Heart left ventricle (tissue), 16 donors: ENCODE measurements at places on chromosomes 3 and 15.

GRCh38 chr3:73727117-73727821 is 102.5 kb upstream of the PDZRN3 start:
- no peak overlapping the region for H3K27ac ChIP-seq
- DNase-seq = no peak
- no peaks in the 10 kb centered on the region for H3K4me1 ChIP-seq
- H3K36me3 ChIP-seq = no peaks in the 10 kb centered on the region
- no peak overlapping the region for H3K4me3 ChIP-seq

DNA sequence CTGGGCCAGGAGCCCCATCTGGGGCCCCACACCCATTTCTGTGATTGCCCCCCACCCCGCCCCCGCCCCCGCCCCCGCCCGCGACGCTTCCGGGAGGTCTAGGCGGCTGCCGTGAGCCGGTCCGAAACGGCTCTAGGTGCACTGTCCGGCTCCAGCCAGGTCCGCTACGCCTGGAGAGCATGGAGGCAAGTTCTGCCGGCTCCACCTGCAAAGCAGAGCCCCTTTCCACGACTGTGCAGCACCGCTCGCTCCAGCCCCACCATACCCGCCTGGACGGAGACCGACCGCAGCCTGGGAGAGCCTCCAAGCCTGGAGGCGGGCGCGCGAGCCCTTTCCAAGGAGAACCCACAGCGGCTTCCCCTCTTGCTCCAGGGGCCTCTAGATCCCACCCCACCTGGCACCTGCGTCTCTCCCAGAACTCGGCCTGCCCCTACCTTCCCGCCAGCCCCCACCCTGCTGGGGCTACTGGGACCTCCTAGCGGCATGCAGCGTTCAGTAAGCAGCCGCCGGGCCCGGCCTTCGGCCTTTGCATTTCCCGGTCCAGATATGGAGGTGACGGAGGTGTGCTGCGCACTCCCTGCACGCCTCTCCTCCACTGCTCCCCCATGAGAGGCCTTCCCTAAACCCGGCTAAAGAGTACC is 66.2 kb downstream of the KLF13 start:
- no peaks in the 10 kb centered on the region for H3K36me3 ChIP-seq
- no peaks in the 10 kb centered on the region for H3K27me3 ChIP-seq
- peak overlapping the region; percentile 92 for H3K27ac ChIP-seq
- no peak for DNase-seq

DNA sequence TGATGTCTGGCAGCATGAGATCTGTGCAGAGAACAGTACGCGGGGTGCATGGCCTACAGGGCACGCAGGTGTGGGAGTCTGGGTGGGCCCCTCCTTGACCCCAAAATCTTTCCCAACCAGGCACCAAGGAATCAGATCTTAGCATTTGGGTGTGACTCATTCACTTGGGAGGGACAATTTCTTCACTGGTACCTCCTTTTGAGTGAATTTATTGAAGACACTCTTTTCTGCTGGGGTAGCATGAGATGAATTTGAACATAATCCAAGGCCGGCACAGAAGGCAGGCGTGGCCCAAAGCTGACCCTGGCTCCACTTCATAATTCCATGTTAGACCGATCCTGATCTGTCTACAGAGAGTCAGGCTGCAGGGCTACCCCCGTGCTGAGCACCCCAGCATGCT is 30.6 kb upstream of the CDV3 start:
- no peaks in the 10 kb centered on the region for H3K27me3 ChIP-seq
- peaks cover 19% of the 10 kb centered on the region for H3K4me1 ChIP-seq
- H3K36me3 ChIP-seq = no peaks in the 10 kb centered on the region
- DNase-seq = no peak
- H3K4me3 ChIP-seq = no peak overlapping the region
- H3K27ac ChIP-seq = no peak overlapping the region

- H3K36me3 ChIP-seq = no peaks in the 10 kb centered on the region
- DNase-seq = no peak
- H3K4me1 ChIP-seq = no peaks in the 10 kb centered on the region
- no peak overlapping the region for H3K4me3 ChIP-seq
- no peaks in the 10 kb centered on the region for H3K27me3 ChIP-seq
These were observed 1.3 kb upstream of the VPS33B start for GRCh38 chr15:91023720-91024119.

- H3K4me1 ChIP-seq = no peaks in the 10 kb centered on the region
- H3K27ac ChIP-seq = no peak overlapping the region
- no peaks in the 10 kb centered on the region for H3K27me3 ChIP-seq
- no peak for DNase-seq
- no peak overlapping the region for H3K4me3 ChIP-seq
These were observed 28.0 kb upstream of the TEX9 start for GRCh38 chr15:56337084-56337725.

- H3K4me1 ChIP-seq = no peaks in the 10 kb centered on the region
- DNase-seq = no peak
- H3K27ac ChIP-seq = no peak overlapping the region
- H3K4me3 ChIP-seq = no peak overlapping the region
- H3K27me3 ChIP-seq = no peaks in the 10 kb centered on the region
These were observed 894.9 kb downstream of the DIPK2A start for GRCh38 chr3:144866476-144866875.

- H3K36me3 ChIP-seq = no peaks in the 10 kb centered on the region
- H3K4me1 ChIP-seq = peaks cover 16% of the 10 kb centered on the region
- DNase-seq = no peak
- H3K27me3 ChIP-seq = no peaks in the 10 kb centered on the region
- no peak overlapping the region for H3K27ac ChIP-seq
These were observed 97.0 kb downstream of the TNIK start for GRCh38 chr3:171363202-171363601.

GRCh38 chr15:59104602-59104911 is 389 bp upstream of the CCNB2 start:
- H3K27ac ChIP-seq = peak overlapping the region; percentile 69
- H3K4me3 ChIP-seq = peak overlapping the region; percentile 58
- H3K27me3 ChIP-seq = no peaks in the 10 kb centered on the region
- H3K4me1 ChIP-seq = peaks cover 5% of the 10 kb centered on the region

DNA sequence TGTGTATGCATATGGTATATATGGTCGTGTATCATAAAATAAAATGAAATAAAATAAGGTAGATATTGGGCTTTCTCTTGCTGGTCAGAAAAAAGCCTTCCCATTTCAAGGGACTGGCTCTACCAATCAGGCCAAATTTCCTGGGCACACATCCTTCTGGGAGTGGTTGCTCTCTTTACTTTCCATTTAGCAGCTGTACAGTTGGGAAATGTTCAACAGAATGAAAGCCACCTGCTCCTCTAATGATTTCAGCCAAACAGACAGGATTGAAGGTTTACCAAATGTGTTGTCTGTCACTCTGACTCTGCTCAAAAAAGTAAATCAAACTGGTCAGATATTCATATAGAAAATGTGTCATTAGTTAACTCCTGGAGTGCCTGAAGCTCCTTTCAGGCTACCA is 380.4 kb downstream of the ROBO2 start:
- H3K4me3 ChIP-seq = no peak overlapping the region
- H3K27me3 ChIP-seq = no peaks in the 10 kb centered on the region
- H3K4me1 ChIP-seq = no peaks in the 10 kb centered on the region
- H3K27ac ChIP-seq = no peak overlapping the region

DNA sequence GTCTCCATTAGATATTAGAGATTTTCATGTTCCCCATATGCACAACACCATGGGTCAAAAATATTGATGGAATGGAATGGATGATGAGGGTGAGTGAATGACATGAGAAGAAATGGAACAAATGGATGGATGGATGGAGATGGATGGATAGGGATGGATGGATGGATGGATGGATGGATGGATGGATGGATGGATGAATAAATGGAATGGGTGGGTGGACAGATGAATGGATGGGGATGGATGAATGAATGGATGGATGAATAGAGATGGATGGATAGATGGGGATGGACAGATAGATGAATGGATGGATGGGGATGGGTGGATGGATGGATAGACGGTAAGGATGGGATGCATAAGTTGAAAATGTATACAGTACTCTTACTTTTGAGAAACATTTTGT is 18.6 kb downstream of the CFAP92 start:
- no peak overlapping the region for H3K4me3 ChIP-seq
- no peak for DNase-seq
- H3K4me1 ChIP-seq = peaks cover 7% of the 10 kb centered on the region

DNA sequence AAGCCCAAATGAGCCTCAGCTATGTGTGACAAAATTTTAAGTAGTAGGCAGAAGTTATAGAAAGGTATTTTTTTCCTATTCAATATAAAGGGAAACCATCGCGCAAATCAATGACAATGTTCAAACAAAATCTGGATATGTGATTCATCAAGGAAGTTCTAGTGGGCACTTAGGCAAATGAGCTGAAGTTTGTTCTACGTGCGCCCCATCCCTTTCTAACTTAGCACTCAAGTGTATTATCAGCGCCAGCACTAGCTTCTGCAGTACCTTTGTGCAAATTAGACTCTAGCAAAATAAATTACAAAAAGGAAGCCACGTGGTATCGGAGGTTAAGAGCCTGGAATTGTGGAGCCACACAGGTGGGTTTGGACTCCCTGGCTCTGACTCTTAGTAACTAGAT is 91.1 kb downstream of the TBL1XR1 start:
- no peaks in the 10 kb centered on the region for H3K36me3 ChIP-seq
- no peaks in the 10 kb centered on the region for H3K27me3 ChIP-seq
- H3K4me3 ChIP-seq = no peak overlapping the region
- H3K4me1 ChIP-seq = peaks cover 70% of the 10 kb centered on the region

DNA sequence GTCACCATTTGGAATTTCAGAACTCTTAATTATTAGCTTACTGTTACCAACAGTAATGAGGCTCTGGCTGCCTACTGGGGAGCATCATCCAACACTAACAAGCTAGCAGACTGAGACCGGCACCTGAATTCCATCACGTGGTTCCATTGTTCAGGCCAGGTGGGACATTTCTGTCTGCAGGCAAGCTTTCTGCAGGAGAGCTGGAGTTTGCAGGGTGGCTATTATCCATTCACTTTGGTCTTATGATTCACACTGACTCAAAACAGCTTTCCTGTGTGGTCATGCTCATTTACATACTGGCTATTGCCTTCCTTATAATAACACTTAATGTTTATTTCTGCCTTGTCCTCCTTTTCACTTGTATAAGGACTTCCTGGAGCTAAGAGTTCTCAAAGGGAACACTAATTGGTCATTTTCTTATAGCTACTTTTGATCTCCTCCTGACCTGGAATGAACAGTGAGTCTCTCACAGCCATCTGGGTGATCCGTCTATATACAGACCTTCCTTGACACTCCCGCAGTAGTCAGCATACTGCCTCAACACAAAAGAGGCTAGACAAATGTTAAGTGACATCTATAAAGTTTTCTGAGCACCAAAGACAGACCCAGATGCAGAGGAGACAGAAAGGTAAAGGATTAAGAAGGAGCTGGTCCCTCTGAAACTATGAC is 695.4 kb downstream of the FHIT start:
- H3K27ac ChIP-seq = no peak overlapping the region
- DNase-seq = no peak
- no peaks in the 10 kb centered on the region for H3K27me3 ChIP-seq
- no peaks in the 10 kb centered on the region for H3K36me3 ChIP-seq
